ENCODE measurements at places on chromosomes 1 and 21. TPM values are rescaled to one million over a fixed set of nuclear protein-coding genes. Genes with fewer than 3 reads are reported as not detected.

TRMT13 gene
- total RNA-seq: 11.8 TPM

DLGAP3 gene
- total RNA-seq: under 0.01 TPM

MX2 gene
- total RNA-seq: 0.92 TPM

PRELP gene
- 2.7 TPM for total RNA-seq

TAF5L gene
- total RNA-seq: 13.5 TPM

CHIA gene
- total RNA-seq: not detected

ABCA4 gene
- 0.53 TPM for total RNA-seq

PRDM16 gene
- 47.1 TPM for total RNA-seq
